ENCODE measurements at places on chromosomes 1 and 21.
A peak's percentile ranks its signal among the peaks of the same experiment; 100 is the strongest.

- no peak for DNase-seq
Observed at GRCh38 chr1:81618376-81618775, 182.4 kb upstream of the ADGRL2 start.

GRCh38 chr1:15833069-15833679 lies 14.3 kb upstream of the SPEN start:
- DNase-seq: no peak

GRCh38 chr1:218718206-218718605 lies 373.1 kb downstream of the TGFB2 start:
- no peak for DNase-seq

GRCh38 chr1:28592321-28593071 lies 431 bp downstream of the RAB42 start:
- peak; percentile 47 for DNase-seq

DNA sequence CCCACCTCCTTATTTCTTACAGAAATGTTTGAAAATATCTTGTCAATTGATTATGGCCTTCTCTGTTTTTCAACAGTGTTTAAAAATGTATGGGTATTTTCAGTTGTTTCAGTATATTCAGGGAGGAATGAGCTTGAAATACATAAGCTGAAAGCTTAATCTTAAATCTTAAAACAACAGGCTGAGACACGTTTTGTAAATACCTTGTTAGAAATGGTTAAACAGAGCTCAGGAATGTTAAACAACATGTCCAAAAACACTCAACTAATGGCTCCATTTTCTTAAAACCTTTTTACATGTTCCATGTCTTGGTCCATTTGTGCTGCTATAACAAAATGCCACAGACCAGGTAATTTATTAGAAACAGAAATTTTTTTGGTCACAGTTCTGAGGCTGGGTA lies 953.8 kb upstream of the ADGRL2 start:
- no peak for DNase-seq

DNA sequence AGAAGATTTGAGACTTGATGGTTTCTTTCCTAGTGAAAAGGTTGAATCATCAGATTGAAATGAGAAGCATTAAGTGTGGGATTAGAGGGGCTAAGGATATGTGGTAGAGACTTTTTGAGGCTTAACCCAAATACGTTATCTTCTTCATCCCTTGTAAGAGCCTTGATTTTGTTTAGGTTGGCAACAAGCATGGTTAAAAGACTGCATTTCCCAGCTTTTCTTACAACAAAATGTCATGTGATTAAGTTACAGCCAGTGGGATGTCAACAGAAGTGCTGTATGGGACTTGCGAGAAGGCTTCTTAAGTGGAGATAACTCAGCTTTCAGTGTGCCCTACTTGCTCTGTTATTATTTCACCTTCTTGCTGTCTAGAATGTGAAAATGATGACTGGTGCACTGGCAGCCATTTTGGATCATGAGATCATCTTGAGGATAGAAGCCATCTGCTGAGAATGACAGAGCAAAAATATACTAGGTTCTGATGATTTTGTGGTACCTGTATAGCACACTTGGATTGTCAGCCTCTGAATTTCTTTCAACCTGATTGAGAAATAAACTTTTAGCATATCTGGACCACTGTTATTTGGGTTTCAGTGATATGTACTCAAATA lies 41.3 kb upstream of the GNG12 start:
- DNase-seq: no peak

DNA sequence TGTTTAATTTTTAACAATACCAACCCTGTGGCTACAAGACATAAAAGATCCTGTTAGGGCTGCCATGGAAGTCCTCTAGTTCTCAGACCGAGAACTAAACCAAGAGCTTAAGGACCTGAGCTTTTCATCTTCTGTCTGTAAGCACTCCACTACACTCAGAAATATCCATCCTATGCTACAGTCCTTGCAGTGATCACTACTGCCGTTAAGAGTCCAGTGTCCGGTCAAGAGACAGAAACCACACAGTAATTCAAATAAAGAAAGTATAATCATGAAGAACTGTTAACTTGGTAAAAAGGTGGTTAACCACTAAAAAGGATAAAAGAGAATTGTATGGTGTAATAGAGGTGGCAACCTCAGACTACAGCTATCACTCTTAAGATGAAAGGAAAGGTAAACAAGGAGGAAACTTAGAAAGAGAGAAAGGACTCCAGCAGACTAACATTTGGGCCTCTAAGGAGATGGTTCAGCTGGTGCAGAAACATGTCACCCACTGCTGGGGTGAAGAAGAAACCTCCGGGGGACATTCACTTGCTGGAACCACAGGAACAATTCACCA lies 22.1 kb upstream of the PRDX6 start:
- DNase-seq: no peak

DNA sequence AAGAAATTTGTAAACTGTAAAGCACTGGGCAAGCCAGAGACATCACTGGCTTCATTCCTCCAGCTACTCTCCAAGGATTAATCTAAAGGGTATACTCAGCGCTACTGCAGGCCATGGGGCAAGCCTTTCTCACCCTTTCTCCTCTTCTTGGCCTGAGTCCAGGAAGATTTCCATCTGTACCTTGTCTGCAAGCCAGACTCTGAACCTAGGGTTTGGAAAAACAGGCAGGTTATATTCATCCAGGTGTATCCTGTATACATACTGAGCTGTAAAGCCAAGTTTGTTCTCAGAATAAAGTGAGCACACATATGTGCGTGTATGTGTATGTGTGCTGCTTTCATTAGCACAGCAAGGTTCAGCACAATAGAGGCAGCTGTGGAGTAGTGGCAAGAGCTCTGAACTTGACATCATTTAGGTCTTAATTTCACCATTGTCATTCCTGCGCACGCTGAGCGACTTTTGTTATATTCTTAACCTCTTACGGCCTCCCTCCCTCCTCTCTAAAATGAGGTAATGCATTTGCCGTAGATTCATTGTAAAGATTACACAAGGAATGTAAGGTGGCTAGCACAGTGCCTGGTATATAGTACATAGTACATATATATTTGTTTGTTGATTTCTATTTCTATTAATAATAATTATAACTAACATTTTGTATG lies 128.1 kb upstream of the JUN start:
- DNase-seq: no peak

DNA sequence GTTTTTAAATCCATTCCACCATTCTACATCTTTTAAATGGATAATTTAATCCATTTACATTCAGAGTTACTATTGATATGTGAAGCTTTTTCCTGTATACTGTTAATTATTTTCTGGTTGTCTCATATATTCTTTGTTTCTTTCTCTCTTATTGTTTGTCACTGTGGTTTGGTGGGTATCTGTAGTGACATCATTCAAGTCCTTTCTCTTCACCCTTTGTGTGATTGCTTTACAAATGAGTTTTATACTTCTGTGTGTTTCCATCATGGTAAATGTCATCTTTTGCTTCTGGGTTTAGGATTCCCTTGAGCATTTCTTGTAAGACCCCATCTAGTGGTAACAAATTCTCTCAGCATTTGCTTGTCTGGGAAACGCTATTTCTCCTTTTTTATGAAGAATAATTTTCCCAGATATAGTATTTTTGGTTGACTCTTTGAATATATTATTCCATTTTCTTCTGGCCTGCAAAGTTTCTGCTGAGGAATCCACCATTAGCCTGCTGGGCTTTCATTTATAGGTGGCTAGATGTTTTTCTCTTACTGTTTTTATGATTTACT lies 10.2 kb downstream of the LY9 start:
- DNase-seq: no peak

DNA sequence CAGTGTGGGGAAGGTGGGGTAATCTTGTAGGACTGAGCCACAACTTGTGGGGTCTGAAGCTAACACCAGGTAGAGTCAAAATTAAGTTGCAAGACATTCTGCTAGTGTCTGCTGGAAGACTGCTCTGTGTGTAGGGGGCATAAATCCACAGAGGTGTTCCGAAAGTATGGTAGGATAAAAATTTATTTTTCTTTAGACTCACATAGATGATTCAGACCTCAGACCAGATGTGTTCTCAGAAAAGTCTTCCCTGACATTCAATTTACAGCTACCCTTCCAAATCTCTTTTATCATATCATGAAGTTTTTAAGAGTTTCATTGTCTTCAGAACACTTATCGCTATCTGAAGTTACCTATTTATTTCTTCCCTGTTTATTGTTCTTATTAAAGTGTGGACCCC lies 21.3 kb downstream of the DUSP10 start:
- no peak for DNase-seq

DNA sequence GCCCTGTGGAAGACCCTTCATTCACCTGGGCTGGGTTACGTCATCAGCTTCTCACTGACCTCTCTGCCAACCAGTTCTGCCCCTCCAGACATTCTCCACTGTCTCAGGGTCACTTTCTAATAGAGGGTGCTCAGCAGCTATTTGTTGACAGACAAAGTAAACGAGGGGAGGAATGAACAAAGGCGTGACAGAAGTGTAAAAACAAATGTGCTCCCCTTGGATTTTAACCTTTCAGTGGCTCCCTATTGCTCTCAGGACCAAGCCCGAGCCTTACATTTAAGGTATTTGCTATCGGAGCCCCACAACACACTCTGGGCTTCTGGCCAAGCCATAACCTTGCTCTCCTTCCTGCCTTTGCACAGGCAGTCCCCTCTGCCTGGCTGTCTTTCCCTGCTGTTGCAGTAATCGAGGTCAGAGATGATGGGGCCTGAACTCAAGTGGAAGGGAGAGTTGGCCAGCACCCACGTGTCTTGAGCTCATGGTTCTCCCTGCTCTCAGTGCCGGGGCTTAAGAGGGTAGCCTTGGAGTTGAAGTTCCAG lies 9.3 kb upstream of the MARCKSL1 start:
- no peak for DNase-seq

- DNase-seq: no peak
Observed at GRCh38 chr1:87220993-87221392, 107.7 kb upstream of the LMO4 start.

DNA sequence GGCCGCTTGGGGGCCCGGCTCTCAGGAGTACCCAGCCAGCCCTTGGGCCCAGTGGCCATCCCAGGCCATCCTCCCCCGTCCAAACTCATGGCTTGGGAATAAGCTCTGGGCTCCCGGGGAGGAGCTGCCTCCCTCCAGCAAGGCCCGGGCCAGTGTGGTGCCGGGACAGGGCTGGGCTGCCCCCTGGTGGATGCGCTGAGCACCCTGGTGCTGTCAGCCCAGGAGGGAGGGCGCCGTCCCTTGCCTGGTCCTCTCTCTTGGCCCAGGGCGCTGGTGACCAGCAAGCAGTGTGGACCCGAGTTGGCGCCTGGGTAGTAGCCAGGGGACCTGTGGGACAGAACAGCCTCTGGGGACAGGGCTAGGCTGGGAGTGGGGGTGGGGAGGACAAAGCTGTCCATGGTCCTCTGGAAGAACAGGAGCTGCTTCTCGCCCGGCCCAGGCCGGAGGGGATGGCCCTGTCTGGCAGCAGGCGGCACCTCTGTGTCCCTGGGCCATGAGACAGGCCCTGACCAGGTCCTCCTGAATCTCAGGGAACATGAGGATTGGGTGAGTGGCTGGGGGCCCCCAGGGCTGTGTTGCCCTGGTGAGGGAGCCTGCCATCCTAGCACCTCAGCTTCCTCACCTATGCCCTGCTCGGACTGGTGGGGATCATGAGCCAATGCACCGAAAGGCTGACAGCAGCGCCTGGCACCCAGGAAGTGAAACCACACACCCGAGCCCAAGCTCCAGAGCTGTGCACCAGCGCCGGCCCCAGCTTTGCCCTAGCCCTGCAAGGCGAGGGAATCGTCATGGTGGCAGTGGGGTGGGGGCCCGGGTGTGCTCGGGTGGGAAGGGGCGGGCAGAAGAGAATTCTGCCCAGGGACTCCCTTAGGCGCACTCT lies 9.4 kb downstream of the MORN1 start:
- DNase-seq: peak; percentile 90

- peak; percentile 68 for DNase-seq
Observed at GRCh38 chr21:38769191-38769780, 36.4 kb upstream of the ETS2 start.
